Lung microvascular endothelial cell (primary cell): ENCODE measurements at places on chromosomes 12 and 14. TPM values are rescaled to one million over a fixed set of nuclear protein-coding genes. Genes with fewer than 3 reads are reported as not detected.
A peak's percentile ranks its signal among the peaks of the same experiment; 100 is the strongest.

Gene VDR
- not detected in 2 replicates for total RNA-seq

Gene PPP4R4
- under 0.01 TPM in 1 of 2 replicates, not detected in the other for total RNA-seq

Gene SERPINA4
- total RNA-seq, result not detected in 2 replicates

Gene SPIC
- total RNA-seq, result not detected in 2 replicates

DNA sequence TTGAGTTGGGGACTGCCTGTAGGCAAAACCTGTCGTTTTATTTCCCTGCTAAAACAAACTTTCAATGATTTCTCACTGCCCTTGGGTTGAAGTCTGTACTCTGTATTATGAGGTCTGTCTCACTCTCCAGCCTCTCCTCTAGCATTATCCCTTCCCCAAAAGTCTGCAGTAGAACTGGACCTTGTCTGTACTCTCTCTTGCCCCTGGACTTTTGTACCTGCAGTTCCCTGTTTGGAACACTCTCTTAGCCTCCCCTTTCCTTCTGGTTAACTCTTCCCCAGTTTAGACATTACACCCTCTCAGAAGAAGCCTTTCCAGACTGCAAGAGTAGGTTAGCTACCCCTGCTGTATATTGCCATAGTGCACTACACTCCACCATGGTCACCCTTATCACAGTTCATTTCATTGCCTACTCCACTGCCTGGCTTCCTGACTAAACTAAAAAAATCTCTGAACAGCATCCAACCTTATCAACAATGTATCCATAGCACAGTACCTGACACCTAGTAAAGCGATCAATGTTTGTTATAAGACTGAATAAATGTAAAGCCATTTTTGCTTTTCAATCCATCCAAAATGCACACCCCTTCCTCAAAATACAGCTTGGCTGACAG is 3.6 kb upstream of the AJUBA start:
- no peak for DNase-seq

- no peak for DNase-seq
These were observed 94.9 kb downstream of the DAAM1 start for GRCh38 chr14:59283361-59283760.

GRCh38 chr14:36582874-36583241 is 444 bp upstream of the NKX2-8 start:
- DNase-seq, result no peak

DNA sequence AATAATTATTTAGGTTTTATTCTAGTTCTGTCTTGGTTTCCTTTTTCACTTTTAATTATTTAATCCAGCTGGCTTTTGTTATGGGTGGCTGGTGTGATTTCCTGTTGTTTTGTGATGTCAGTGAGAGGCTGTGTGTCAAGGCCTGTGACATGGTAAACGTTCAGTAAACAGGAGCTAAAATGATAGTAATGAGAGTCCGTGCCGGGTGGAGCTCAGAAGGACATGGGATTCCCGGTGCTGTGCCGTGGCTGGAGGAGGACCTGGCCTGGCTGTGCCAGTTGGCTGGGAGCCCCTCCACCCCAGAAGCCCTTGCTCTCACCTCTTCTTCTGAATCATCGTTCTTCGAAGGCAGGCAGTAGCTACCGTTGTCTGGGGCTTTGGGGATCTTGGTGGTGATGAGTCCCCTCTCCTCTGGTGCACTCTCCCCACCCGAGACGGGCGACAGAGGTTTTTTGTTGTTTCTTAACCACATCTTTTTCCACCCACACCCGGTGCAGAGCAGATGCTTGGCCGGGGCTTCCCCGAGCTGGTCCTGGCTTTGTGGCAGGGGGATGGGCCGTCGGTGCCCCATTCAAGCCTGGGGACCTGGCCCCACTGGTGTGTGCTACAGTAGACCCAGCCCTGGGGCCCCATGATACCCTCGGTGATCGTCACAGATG is 29.1 kb downstream of the SH2B3 start:
- DNase-seq, result peak; percentile 86

DNA sequence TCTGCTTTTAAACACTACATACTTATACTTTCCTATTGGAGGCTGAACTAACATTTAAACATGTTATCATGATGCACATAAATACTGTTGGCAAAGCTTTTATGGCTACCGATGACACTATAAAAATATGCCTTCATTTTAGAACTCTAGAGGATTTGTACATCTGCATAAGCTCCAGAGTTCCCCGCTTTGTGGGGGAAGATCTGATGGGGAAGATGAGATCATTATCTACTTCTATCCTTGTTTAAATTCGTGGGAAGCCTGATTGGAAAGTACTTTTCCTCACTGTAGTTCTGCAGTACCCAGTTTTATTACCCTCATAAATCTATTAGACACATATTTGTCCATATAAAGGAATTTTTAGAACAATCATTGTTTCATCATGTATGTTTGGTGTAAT is 299.6 kb upstream of the ATP2B1 start:
- no peak for DNase-seq
